Motor neuron (in vitro differentiated cells): ENCODE measurements at places on chromosomes 11 and 22.

DNA sequence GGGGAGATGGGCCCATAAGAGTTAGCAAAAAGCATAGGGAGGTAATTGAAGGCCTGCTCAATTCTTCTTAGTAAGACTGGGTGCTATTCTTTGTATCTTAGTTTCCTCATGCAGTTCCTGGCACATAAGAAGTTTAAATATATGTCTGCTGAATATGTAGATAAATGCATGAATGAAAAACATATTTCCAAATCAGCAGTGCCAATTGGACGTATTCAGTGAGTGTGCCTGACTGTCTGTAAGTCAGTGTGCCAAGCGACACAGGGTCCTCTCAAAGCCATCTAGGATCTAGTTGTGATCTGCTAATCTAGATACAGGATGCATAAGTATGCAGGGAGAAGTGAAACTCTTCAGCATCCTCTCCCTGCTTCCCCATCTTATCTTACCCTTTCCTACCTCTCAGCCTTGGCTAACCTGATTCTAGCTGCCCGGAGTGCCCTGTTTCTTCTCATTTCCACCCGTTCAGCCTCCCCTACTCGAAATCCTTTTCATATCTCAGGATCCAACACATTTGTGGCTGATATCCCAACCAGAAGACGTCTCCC, 91.1 kb upstream of the SORL1-AS1 start:
- ATAC-seq = no peak

DNA sequence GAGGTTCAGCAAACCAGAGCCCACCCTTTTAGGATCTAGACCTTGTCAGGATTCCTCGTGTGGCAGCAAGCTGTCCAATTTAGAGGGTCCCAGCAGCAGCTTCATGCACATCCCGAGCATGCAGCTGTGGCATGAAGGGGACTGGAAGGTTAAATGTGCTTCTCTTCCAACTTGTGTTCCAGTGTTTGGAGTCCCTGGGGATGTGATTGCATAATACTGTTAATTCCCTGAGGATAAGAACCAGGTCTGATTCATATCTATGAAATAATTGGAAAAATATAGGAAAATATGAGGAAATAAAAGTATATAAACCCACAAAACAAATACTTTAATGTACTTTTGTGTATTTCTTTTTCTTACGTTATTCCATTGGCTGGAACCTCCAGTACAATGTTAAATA, 130.5 kb downstream of the MORC2 start:
- no peak for ATAC-seq

DNA sequence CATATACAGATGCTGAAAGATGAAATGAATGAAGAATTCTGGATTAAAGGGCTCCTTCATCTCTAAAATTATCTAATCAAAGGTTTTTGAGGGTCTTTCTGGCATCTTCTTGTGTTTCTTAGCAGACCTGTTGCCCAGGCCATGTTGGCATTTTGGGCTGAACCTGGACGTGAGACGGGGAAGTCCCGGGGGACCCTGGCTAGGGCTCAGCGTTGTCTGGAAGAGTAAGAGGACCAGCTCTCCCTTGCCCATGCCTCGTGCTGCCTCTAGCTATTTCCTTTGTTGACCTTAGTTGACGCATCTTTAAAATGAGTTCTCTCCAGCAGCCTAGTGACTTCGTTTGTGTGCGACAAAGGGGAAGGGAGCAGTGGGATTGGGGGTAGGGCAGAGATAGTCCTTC, 152.2 kb downstream of the ST3GAL4 start:
- ATAC-seq = no peak

DNA sequence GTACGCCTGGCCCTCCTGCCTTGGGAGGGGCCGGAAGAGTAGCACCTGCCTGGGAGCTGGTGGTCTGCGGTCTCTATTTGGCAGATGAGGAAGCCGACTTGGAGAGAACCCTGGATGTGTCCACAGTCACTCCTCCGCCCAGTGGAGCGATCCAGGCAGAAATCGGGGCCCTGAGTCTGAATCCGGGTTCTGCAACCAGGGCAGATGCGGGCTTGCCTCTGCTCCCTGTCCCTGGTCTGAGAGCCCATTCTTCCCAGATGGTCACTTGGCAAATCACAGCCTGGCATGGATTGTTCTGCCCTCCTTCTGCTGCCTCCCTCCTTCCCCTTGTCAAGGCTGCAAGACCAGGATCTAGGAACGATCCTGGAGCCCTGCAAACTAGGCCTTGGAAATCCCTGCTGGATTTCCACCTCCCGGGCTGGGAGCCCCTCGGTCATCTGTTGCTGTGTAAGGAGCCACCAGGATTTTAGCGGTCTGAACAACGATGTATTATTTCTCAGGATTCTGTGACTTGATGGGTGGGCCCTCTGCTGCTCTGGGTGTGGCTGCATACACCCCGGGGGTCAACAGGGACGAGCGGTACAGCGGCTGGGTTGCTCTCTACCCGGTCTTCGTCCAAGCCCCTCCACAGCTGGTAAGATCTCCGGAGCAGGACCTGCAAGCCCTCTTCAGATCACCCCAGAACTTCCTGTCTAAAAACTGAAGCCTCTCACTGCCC, 2.0 kb upstream of the ASCL2 start:
- no peak for ATAC-seq

- ATAC-seq = peak; percentile 49
These were observed 657.6 kb downstream of the BRD1 start for GRCh38 chr22:49170053-49170452.

DNA sequence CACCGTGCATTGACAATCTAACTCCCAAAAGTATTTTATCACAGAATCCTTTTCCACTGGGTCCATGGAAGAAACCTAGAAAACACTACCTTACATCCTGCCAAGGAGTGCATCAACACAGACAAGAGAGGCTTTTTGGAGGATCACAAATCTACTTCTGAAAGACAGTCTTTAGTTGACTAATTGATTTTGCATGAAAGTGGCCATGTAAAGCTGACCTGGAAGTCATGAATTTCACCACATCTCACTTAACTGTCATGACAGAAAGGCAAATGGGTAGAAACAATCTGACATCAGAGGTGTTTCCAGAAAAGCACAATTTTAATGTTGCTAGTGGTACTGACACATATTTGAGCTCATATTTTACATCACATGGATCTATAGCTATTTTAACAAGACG, 101.6 kb downstream of the FAM76B start:
- ATAC-seq = no peak

GRCh38 chr11:98296091-98296880, 724.5 kb upstream of the CNTN5 start:
- ATAC-seq = no peak

DNA sequence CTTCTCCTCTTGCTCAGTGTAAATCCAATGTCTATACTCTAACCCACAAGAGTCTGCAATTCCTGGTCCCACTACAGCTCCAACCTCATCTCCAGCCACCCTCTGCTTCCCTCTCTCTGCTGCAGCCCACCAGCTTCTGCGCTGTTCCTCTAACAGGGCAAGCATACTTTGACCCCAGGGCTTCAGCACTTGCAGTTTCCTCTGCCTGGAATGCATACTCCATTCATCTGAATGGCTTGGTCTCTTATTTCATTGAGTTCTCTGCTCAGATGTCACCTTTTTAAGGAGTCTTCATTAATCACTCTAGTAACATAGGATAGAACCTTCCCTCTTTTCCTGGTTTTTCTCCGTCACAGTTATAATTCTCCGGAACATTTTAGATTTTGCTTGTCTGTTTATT, 141.6 kb downstream of the BUD13 start:
- ATAC-seq = no peak

- ATAC-seq = peak; percentile 69
These were observed 2.4 kb upstream of the IFITM2 start for GRCh38 chr11:304915-305843.

GRCh38 chr11:44065161-44065661, 859 bp upstream of the ACCS start:
- ATAC-seq = no peak

GRCh38 chr11:86069408-86070101, 671 bp upstream of the PICALM start:
- ATAC-seq = peak; percentile 21

- peak; percentile 33 for ATAC-seq
These were observed 87.6 kb upstream of the FSHB start for GRCh38 chr11:30143098-30143705.

- ATAC-seq = no peak
These were observed 2.2 kb downstream of the B3GNT6 start for GRCh38 chr11:77036398-77036797.

DNA sequence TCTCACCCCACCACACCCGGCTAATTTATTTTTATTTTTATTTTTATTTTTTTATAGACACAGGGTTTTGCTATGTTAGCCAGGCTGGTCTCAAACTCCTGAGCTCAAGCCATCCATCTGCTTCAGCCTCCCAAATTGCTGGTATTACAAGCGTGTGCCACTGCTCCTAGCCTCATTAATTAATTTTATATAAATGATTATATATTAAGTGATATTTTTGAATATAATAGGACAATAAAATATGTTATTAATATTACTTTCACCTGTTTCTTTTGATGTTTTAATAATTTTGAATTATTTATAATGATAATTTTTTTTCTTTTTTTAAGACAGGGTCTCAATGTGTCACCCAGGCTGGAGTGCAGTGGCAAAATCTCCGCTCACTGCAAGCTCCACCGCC, 2.2 kb upstream of the SEC14L4 start:
- no peak for ATAC-seq

- no peak for ATAC-seq
These were observed 59.2 kb downstream of the MED15 start for GRCh38 chr22:20566420-20567260.

DNA sequence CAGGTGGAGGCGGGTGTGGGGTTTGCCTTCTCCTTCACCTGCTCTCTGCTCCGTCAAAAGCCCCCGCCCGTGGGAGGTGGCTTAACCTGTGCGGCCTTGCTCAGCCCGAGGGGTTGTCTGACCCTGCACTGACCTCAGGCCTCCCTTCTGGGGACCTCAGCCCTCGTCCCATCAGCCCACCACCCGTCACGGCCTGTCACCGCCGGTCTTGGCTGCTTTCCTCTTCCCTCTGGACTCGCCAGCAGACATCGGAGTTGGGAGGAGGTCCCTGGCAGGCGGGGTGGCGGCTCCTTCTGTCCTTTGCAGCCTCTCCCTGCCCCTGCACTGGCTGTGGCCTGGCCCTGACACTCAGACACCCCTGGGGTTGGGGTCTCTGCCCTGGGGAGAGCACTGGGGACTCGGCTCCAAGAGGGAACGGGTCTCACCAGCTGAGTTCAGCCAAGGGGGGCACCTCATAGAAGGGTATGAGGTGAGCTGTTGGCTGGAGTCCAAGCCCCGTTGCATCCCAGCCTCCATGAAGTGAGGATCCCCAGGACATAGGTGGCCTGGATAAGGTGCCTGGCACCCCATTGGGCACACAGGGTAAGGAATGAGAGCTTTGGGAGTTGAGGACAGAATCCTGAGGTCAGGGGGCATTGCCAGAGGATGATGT, 999.6 kb downstream of the BRD1 start:
- ATAC-seq = peak; percentile 8

- ATAC-seq = no peak
These were observed 73.5 kb upstream of the WNT7B start for GRCh38 chr22:46050451-46050845.

GRCh38 chr11:102846292-102846691, 2.9 kb upstream of the MMP3 start:
- ATAC-seq = no peak
